ENCODE measurements at places on chromosomes 3 and 15.

DNA sequence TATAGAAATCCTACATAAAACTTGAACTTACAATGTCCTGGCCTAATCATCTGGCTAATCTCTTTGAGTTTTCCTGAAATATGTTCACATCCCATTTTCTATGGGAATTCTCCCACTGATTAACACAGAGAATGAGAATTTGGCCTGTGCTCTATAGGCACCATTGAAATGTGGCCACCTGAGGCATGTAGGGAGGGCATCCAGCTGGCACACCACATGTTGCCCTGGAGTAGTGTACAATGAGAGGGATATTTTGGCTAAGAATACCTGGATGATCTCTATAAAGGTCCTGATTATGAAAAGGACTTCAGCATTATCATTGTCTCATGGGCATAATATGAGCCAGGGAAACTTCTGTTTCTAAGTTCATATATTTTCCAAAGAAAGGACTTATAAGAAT is 324.0 kb downstream of the ZBTB20 start:
- DNase-seq, result no peak

- DNase-seq, result no peak
Measured at GRCh38 chr15:73935547-73935946, 9.3 kb downstream of the LOXL1 start.

- DNase-seq, result no peak
Measured at GRCh38 chr15:47394286-47394809, 323.0 kb upstream of the SEMA6D start.

DNA sequence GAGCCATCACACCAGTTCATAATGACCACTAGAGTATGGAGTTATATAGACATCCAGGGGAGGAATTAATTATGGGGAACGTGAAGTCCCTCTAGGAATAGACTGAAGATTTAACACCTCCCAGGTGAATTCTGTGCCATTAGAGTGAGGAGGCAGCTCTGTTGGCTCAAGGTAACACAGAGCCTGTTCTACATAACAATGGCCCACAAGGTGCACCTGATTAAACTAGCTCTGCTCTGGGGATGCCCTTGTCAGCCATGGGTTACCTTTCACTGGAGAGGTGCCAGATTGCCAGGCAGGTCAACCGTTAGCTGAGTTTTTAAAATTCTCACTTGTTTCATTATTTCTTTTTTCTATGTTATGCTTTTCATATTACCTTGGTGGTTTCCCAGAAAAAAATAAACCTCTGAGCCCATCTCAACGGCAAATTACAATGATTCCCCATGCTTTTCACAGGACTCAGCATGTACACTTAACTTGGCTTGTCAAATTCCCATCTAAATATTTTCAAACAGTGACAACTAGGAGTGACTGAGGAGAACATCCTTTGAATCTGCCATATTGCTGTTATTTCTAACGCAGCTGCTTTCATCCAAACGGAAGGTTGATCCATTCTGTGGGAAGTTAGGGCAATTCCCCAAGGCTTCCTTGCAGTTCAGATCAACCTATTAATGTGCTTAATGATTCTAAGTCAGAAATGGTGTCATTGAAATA is 512.9 kb downstream of the MCTP2 start:
- no peak for DNase-seq

GRCh38 chr3:106725566-106725965 is 651.7 kb upstream of the CCDC54 start:
- DNase-seq, result no peak

GRCh38 chr15:85037641-85038040 is 56.0 kb downstream of the PDE8A start:
- DNase-seq, result no peak

- DNase-seq, result no peak
Measured at GRCh38 chr15:87660251-87661129, 596.0 kb downstream of the NTRK3 start.

DNA sequence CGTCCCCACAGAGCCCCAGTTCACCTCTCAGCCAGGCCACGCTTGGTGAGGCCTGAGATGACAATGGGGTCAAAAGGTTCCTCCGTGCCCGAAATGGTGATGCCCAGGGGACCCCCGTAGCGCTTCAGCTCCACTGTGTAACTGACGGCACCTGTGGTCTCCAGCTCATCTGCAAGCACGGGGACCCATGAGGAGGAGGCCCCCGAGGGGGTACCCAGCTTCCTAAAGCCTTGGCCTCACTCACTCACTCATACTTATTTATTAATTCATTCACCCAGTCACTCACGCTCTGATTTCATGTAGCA is 30.4 kb downstream of the GRIP2 start:
- peak; percentile 13 for DNase-seq

GRCh38 chr3:21645121-21645897 is 105.7 kb downstream of the ZNF385D start:
- no peak for DNase-seq

DNA sequence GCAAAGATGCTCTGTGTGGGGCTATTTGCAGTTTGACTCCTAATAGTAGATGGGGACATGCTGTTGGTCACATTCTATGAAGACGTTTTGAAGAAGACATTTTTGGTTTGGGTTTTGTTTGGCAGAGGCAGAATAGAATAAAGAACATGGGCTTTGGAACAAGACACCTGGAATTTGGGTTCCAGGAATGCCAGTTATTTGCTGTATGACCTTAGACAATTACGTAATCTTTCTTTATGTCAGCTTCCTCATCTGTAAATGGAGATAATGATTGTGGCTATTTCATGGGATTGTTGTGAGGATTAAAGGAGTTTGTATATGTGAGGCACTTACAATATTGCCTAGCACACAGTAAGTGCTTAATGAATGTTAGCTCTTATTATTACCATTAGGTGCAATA is 91.6 kb downstream of the MESD start:
- no peak for DNase-seq

DNA sequence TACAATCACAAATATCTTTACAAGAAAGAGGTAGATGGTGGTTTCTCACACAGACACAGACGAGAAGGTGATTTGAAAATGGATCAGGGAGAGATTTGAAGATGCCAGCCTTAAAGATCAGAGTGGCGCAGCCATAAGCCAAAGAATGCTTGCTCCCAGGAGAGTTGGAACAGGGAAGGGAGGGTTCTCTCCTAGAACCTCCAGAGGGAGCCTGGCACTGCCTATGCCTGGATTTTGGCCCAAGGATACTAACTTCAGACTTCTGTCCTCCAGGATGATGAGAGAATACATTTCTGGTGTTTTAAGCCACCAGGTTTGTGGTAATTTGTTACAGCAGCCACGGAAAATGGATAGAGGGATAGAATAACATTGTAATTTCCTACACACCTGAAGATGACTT is 279.1 kb downstream of the FAM43A start:
- no peak for DNase-seq

DNA sequence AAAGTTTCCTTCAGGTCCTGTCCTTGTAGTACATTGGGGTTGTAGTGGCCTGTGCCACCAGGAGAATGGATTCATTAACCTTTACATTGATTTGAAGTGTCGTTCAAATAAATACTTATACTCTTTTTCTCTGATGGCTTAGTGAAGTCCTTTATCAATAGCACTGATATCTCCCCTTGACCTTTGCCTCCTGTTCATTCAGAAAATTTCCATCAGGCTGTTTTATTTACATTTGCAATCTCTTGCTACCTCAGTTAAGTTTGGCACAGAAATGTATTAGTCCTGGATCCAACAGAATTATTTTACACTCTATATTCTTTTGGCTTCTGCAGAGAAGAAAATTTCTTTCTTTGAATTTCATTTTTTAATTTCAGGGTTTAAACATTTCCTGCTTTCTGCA is 497.0 kb downstream of the RBMS3 start:
- no peak for DNase-seq

DNA sequence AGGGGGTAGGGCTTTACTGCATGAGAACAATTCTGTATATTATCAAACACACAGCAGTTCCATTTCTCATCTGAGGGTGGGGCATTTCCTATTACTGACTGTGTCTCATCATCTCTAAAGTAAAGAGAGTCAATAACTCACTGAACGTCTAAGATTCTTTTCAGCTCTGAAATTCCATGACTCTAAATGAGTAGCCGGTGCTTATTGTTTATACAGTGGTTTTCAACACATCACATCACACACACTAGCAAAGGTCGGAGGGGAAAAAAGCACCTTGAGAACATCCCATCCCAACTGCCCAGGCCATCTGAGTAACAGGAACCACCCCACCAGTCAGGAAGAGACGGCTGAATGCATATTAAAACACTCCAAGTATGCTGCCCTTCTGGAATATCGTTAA is 196.0 kb downstream of the SUCLG2 start:
- DNase-seq, result no peak

DNA sequence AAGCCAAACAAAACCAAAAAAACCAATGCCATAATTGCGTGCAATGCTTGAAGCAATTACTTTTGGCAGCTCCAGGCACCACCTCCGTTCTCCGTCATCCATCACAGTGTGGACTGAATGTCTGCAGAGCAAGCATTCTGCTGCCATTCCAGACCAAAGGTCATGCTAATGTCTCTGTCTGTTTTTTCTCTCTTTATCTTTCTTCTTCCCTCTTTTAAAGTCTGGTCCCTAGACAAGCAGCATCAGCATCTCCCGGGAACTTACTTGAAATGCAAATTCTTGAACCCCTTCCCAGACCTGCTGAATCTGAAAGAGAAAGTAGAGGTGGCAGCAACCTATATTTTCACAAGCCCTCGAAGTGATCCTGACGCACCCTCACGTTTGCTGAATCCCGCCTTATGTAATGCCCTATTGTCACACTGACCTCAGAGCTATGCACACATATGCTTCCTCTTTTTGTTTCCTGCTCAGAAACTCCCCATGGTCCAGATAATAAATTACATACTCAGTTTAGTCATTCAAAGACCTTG is 297.3 kb upstream of the PROK2 start:
- peak; percentile 81 for DNase-seq

- no peak for DNase-seq
Measured at GRCh38 chr3:121661376-121661775, 673 bp upstream of the HCLS1 start.

DNA sequence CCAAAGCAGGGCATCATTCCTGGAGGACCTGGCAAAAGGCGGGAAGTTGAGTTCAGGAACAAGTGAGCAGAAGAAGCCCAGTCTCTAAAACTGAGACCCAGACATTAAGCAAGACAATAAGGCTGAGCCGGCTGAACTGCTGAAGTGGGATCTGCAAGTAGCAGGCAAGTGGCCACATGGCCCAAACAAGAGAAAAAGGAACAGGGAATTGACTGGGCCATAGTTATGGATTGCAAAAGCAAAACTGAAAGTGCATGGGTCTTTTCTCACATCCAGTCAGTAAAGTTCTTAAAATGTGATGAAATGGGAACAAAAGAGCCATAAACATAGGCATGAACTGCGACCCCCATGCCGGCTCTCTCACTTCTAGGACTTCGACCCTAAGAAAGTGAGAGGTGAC is 101.2 kb downstream of the SCN11A start:
- DNase-seq, result no peak

Data from CD4-positive, alpha-beta T cell treated with Interleukin-15 for 1 hour (primary cell).